ENCODE measurements at places on chromosomes 5 and 9. TPM values are rescaled to one million over a fixed set of nuclear protein-coding genes. Genes with fewer than 3 reads are reported as not detected.

DNA sequence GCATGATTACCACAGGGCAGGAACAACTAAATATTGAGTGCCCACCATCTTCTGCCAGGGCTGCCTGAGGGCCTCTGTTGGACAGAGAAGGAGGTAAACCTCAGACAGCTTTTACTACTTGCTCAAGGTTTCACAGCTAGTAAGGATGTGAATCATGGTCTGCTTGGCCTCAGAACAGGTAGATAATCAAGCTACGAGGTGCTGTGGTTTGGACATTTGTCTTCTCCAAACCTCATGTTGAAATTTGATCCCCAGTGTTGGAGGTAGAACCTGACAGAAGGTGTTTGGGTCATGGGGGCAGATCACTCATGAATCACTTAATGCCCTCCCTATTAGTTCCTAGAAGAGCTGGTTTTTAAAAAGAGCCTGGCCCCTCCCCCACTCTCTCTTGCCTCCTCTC lies 541.2 kb upstream of the TRPC7 start:
- no peaks in the 10 kb centered on the region for H3K27me3 ChIP-seq
- no peaks in the 10 kb centered on the region for H3K36me3 ChIP-seq
- DNase-seq: no peak
- no peak overlapping the region for H3K4me3 ChIP-seq

- no peaks in the 10 kb centered on the region for H3K4me1 ChIP-seq
- H3K36me3 ChIP-seq: no peaks in the 10 kb centered on the region
- H3K4me3 ChIP-seq: no peak overlapping the region
- DNase-seq: no peak
These were observed 2068.7 kb downstream of the MAT2B start for GRCh38 chr5:165574100-165574499.

GRCh38 chr9:129146441-129146941 lies 31.6 kb downstream of the IER5L start:
- DNase-seq: no peak
- no peak overlapping the region for H3K4me3 ChIP-seq
- H3K36me3 ChIP-seq: peaks cover 52% of the 10 kb centered on the region
- H3K4me1 ChIP-seq: peaks cover 71% of the 10 kb centered on the region
- no peaks in the 10 kb centered on the region for H3K27me3 ChIP-seq

DNA sequence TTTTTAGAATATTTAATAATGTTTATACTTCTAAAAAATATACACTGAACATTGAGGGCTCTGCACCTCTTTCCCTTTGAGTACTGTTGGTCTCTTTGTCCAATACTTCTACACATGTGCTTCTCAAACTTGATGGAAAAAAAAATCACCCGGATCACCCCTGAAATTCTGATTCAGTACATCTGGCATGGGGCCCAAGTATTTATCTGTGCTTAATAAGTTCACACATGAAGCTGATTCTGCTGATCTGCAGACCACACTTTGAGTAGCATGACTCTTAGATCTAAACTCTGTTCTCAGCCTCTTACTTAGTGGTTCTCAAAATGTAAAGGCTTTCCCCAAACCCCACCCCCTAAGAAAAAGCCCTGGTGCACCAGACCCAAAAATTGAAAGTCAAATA lies 12.0 kb downstream of the RUSC2 start:
- H3K36me3 ChIP-seq: no peaks in the 10 kb centered on the region
- DNase-seq: peak; percentile 60
- no peak overlapping the region for H3K4me3 ChIP-seq
- H3K27ac ChIP-seq: no peak overlapping the region

DNA sequence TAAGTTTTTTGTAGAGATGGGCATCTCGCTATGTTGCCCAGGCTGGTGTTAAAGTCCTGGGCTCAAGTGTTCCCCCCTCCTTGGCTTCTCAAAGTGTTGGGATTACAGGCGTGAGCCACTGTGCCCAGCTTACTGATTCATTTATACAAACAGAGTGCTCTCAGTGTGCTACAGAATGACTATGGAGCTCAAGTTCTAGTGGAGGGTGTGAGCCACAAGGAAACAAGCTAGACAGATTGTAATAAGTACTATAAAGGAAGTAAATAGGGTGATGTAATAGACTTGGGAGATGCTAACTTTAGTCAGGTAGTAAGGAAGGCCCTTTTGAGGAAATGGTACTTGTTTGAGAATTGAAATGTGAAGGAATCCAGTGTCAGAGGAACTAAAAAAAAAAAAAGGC lies 1.7 kb upstream of the TMEM267 start:
- no peak overlapping the region for H3K4me3 ChIP-seq
- H3K36me3 ChIP-seq: no peaks in the 10 kb centered on the region
- DNase-seq: no peak
- H3K27ac ChIP-seq: no peak overlapping the region
- no peaks in the 10 kb centered on the region for H3K27me3 ChIP-seq

DNA sequence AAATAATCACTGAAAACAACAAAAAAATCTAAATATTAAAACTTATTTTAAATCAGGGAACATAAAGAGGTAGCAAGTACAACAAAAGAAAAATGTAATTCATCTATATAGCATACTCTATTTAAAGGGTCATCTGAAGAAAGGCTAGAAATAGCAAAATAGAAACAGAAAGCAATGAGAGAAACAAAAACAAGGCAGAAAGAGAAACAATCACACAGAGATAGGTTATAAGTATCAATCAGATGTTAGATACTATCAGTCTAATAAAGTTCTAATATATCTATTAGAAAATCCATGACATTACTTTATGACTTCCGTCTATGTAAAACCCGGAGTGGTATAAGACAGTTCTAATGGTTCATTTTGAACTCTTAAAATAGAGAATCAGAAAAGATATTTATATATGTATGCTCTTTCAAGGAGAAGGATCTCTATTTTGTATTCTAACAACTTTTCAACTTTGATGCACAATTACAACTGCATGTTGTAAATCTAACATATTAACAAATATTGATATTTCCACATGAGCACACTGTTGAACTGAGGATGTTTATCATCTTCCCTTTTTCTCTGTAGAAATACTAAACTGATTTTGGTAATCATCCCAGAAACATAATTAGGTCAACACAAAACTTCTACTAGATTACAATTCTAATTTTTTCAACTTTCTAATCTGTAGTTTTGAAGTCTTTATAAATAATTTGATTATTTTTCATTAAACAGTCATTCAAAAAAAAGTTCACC lies 15.8 kb downstream of the RICTOR start:
- no peaks in the 10 kb centered on the region for H3K36me3 ChIP-seq
- peak overlapping the region; percentile 31 for H3K4me3 ChIP-seq
- no peak for DNase-seq
- H3K27ac ChIP-seq: peak overlapping the region; percentile 13
- peaks cover 44% of the 10 kb centered on the region for H3K4me1 ChIP-seq
- H3K27me3 ChIP-seq: no peaks in the 10 kb centered on the region

DNA sequence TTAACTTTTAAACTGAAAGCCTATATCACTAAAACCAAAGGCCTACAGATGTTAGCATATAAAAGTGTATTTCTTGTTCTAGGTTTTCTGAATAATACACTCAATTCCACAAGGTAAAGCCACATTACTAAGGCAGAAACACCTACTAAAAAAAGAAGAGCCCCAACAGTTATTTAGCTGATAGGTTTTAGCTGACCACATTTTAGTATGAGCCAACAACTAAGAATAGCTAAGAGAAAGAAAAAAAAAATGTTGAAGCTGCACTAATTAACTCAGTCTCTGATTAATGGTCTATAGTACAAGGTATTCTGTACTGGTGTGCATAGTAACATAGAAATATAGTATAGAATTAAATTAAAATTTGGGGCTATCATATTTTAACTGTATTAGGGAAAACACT lies 23.5 kb downstream of the ZFR start:
- peaks cover 52% of the 10 kb centered on the region for H3K4me1 ChIP-seq
- no peak for DNase-seq
- H3K36me3 ChIP-seq: peaks cover 37% of the 10 kb centered on the region
- H3K4me3 ChIP-seq: no peak overlapping the region

The SLC6A19 gene
- not detected for total RNA-seq

The FXN gene
- total RNA-seq: 6.8 TPM

The TXN gene
- total RNA-seq: 158 TPM
